ENCODE measurements at places on chromosomes 2 and 18. TPM values are rescaled to one million over a fixed set of nuclear protein-coding genes. Genes with fewer than 3 reads are reported as not detected.

IMPACT gene
- 36.4 TPM for total RNA-seq

CCDC102B gene
- 46.2 TPM for total RNA-seq

SPEG gene
- 7.9 TPM for total RNA-seq

GAL3ST2 gene
- 0.85 TPM for total RNA-seq

MYL1 gene
- not detected for total RNA-seq

SP9 gene
- not detected for total RNA-seq

LOXHD1 gene
- total RNA-seq: not detected

SPHKAP gene
- not detected for total RNA-seq

GPR45 gene
- total RNA-seq: not detected

DYNAP gene
- not detected for total RNA-seq

NTSR2 gene
- not detected for total RNA-seq

SRD5A2 gene
- total RNA-seq: not detected

Measured in regular cardiac myocyte (primary cell).